ENCODE measurements at places on chromosomes 4 and X. TPM values are rescaled to one million over a fixed set of nuclear protein-coding genes. Genes with fewer than 3 reads are reported as not detected.

NUDT10 gene
- 0.22 TPM for total RNA-seq

DCHS2 gene
- total RNA-seq, result 0.06 TPM

DNA sequence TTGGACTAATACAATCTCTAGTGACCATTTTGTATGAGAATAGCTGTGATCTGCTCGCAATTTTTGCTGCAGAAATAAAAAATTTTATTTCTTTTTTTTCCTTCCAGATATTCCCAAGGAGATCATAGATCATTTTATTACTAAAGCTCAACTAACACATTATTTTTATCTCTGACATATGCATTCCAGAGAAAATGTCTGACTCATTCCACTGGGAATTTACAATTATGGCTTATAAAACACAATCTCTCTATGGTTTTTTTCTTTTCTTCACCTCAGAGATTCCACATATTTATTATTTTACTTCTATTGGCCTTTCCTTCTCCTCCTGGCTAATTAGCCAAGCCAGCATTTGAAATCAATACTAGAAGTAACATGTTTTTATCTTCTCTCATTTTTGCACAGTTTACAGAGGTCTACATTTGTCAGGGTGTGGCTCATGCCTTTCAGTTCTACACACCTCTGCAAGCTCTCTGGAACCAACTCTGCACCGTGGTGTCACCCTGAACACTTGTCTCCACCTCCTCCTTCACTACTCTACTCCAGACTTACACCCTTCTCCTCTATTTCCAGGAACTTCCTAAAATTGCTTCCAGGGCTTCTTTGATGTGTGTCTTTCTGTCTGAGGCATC, 59.8 kb upstream of the GPM6A start:
- 0 out of 2 replicates have a peak overlapping the region, but pooled peaks have one; percentile 7 for H3K4me3 ChIP-seq
- no peaks in the 10 kb centered on the region for H3K36me3 ChIP-seq
- DNase-seq, result peak; percentile 58
- no peaks in the 10 kb centered on the region for H3K27me3 ChIP-seq
- H3K4me1 ChIP-seq, result peaks cover 24% of the 10 kb centered on the region

DNA sequence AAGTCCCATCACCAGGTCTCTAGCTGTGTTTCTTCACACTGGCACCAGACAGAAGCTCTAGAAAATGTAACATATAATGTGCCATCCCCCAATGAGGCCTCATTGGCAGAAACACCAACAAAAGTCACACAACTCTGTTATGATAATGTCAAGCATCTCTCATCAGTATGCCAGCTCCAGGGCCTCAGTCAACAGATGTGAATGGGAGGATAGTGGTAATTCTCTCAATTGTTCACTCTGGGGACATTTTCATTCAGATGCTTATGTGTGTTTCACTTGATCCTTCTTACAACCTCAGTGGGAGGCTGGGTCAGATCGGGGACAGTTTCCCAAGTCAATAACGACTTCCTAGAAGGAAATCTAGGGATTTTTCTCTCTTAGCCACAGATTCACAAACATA, 57.5 kb upstream of the SCOC start:
- H3K27me3 ChIP-seq, result no peaks in the 10 kb centered on the region
- H3K4me1 ChIP-seq, result no peaks in the 10 kb centered on the region
- H3K4me3 ChIP-seq, result no peak overlapping the region
- no peaks in the 10 kb centered on the region for H3K36me3 ChIP-seq
- no peak overlapping the region for H3K27ac ChIP-seq

GRCh38 chrX:78650906-78651437, 8.2 kb downstream of the RTL3 start:
- no peak overlapping the region for H3K27ac ChIP-seq
- peaks cover 36% of the 10 kb centered on the region for H3K4me1 ChIP-seq
- peak; percentile 2 for DNase-seq
- no peaks in the 10 kb centered on the region for H3K27me3 ChIP-seq

PABPC1L2A gene
- total RNA-seq, result not detected

LRAT gene
- 0.55 TPM for total RNA-seq

MAGEA2B gene
- total RNA-seq, result not detected

DNA sequence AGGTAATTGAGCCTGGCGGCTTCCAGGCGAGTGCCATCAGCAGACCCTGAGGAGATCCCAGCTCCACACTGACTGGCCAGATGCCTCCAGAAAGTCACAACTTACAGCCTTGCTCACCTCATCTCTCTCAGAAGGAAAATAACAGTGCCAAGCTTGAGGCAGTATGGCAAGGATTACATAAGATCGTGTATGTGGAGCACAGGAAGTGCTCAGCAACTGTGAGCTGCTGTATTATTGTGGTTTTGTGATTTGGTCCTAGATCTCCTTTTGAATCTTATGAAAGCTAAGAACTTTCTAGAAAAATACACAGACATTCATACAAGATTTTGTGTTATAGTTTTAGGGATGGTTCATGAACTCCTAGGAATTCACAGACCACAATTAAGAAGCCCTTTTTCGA, 14.0 kb downstream of the RASL11B start:
- no peaks in the 10 kb centered on the region for H3K4me1 ChIP-seq
- no peak overlapping the region for H3K27ac ChIP-seq
- no peak overlapping the region for H3K4me3 ChIP-seq

DNA sequence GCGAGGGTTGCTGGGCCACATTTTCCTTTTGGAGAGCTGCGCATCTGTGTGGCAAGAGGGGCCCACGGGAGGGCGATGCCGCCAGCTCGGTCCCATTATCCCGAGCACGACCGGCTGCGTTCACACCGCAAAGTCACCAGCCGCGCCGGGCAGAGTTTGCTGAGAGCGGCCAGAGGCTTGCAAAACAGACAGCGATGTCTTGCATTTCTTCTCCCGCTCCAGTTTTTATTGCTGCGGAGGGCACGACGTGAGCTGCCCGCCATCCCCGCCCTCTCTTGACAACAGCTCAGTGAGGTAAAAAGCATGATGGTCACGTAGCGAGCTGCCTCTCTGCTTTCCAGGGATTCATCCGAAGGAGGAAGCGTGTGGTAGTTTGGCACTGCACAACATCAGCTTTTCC, 102.1 kb upstream of the TENM3 start:
- peaks cover 27% of the 10 kb centered on the region for H3K27me3 ChIP-seq
- no peaks in the 10 kb centered on the region for H3K36me3 ChIP-seq
- no peak overlapping the region for H3K27ac ChIP-seq
- no peak overlapping the region for H3K4me3 ChIP-seq
- DNase-seq, result no peak

NAP1L2 gene
- total RNA-seq, result 8.6 TPM

DNA sequence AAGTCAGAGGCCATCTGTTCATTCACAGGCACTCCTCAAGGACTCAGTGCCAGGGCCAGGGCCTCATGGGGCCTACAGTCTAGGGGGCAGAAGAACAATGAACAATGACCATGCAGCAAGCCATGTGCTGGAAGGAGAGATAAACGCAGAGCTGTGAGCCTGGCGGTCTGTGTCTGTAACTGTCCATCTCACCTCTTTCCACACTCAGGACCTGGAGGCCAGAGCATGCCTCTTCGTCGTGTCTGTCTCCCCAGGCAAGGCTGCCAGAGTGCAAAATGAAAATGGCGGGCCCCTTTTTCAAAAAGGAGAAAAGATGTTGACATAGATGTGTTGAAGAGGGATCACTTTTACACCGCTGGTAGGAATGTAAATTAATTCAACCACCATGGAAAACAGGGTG, 78.5 kb downstream of the MSX1 start:
- H3K4me1 ChIP-seq, result no peaks in the 10 kb centered on the region
- no peaks in the 10 kb centered on the region for H3K36me3 ChIP-seq
- DNase-seq, result no peak
- peaks cover 48% of the 10 kb centered on the region for H3K27me3 ChIP-seq
- H3K4me3 ChIP-seq, result no peak overlapping the region
- H3K27ac ChIP-seq, result no peak overlapping the region

SNCA gene
- total RNA-seq, result 1.2 TPM

DNA sequence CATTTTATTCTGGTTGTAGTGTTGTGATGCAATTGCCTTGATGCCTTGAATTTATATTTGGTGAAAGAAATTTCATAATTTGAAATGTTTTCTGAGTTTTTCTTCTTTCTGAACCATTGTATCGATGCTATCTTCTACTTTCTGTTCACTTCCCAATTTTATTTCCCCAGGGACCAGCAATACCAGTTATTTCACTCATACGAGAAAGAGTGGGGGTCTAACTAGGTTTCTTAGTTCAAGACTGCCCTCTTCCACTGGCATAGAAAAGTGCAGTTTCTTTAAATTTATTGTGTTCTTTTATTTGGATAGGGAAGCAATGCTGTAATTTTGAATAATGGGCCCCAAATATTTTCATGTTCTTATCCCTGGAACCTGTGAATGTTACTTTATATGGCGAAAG, 544.0 kb upstream of the ADGRL3 start:
- no peaks in the 10 kb centered on the region for H3K27me3 ChIP-seq
- DNase-seq, result peak; percentile 44
- H3K27ac ChIP-seq, result no peak overlapping the region
- 0 out of 2 replicates have a peak, but pooled peaks cover 4% of the 10 kb centered on the region for H3K4me1 ChIP-seq
- H3K36me3 ChIP-seq, result no peaks in the 10 kb centered on the region

- no peak for DNase-seq
- no peaks in the 10 kb centered on the region for H3K4me1 ChIP-seq
- H3K4me3 ChIP-seq, result no peak overlapping the region
- no peaks in the 10 kb centered on the region for H3K27me3 ChIP-seq
- no peak overlapping the region for H3K27ac ChIP-seq
Measured at GRCh38 chr4:118801895-118802575, 33.9 kb downstream of the SEC24D start.

DNA sequence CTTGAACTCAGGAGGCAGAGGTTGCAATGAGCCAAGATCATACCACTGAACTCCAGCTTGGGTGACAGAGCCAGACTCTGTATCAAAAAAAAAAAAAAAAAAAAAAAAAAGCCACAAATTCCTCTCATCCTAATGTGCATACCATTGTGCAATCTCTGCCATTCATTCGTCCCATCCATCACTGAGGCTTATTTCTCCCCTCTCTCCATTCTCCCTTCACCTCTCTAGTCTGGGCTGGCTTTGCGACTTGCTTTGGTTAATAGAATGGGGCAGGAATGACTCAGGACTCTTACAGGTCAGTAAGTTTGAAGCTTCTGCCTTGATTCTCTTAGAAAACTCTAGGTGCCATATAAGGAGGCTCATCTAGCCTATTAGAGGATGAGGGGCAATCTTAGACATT, 60.3 kb upstream of the DDX3X start:
- no peak overlapping the region for H3K4me3 ChIP-seq
- H3K27me3 ChIP-seq, result no peaks in the 10 kb centered on the region
- DNase-seq, result no peak
- no peaks in the 10 kb centered on the region for H3K36me3 ChIP-seq

UCP1 gene
- not detected for total RNA-seq

DNA sequence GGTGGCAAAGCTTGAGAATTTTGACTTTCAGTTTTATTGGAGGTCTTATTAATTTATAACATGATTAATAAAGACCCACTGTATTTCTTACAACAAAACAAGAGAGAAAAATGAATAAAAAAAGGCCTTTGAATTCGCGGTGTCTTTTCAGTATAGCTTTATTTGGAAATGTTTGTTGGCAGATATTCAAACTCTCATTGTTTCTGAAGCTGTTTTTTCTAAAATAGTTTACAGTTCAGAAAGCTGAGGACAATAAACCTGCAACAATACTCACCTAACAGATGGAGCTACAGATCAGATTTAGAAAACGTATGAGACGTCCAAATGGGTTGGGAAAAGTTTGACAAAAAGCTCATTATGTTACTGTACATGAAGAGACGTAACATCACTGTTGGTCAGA, 2.4 kb upstream of the SPARCL1 start:
- H3K27me3 ChIP-seq, result no peaks in the 10 kb centered on the region
- H3K36me3 ChIP-seq, result no peaks in the 10 kb centered on the region
- H3K4me1 ChIP-seq, result no peaks in the 10 kb centered on the region
- no peak overlapping the region for H3K4me3 ChIP-seq
- H3K27ac ChIP-seq, result no peak overlapping the region
- DNase-seq, result no peak

DNAAF6 gene
- not detected for total RNA-seq

DNA sequence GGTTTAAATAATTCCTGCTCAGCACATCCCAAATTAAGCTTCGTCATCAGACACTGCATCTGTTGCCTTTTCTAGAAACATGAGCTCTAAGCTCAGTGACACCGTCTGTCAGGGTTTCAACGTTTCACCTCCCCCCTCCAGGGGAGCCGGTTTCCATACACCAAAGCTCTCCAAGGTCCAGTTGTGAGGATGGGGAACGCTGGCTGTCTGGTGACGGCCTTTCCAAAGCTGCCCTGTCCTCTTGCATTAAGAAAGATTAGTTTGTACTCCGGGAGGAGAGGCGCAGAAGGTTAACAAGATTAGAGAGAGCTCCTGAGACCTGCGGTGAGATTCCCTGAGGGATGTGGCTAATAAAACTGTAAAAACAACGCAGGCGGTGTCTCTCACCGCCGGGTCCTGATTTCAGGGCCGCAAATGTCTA, 43.2 kb downstream of the ASMT start:
- H3K36me3 ChIP-seq, result no peaks in the 10 kb centered on the region
- no peaks in the 10 kb centered on the region for H3K27me3 ChIP-seq

AMBN gene
- total RNA-seq, result not detected
